ENCODE measurements at places on chromosomes 12 and 14. TPM values are rescaled to one million over a fixed set of nuclear protein-coding genes. Genes with fewer than 3 reads are reported as not detected.
A peak's percentile ranks its signal among the peaks of the same experiment; 100 is the strongest.

DNA sequence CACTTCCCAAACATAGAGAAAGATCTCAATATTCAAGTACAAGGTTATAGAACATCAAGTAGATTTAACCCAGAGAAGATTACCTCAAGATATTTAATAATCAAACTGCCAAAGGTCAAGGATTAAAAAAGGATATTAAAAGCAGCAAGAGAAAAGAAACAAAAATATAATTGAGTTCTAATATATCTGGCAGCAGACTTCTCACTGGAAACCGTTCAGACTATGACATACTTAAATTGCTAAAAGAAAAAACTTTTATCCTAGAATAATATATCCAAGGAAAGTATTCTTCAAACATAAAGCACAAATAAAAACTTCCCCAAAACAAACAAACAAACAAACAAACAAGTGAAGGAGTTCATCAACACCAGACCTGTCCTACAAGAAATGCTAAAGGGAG lies 92.4 kb downstream of the FSCB start:
- DNase-seq, result no peak

- peak; percentile 21 for DNase-seq
Measured at GRCh38 chr12:100075598-100075997, 67.1 kb downstream of the BLTP3B start.

- no peak for DNase-seq
Measured at GRCh38 chr12:115774148-115774895, 503.2 kb downstream of the MED13L start.

RASAL1 gene
- polyA plus RNA-seq, result 0.10 TPM

PRH2 gene
- polyA plus RNA-seq, result 0.14 TPM

GALNT16 gene
- 0.07 TPM for polyA plus RNA-seq

TIMELESS gene
- polyA plus RNA-seq, result 2.6 TPM

GRCh38 chr14:75504411-75504810 lies 17.9 kb upstream of the BATF start:
- DNase-seq, result no peak

DNA sequence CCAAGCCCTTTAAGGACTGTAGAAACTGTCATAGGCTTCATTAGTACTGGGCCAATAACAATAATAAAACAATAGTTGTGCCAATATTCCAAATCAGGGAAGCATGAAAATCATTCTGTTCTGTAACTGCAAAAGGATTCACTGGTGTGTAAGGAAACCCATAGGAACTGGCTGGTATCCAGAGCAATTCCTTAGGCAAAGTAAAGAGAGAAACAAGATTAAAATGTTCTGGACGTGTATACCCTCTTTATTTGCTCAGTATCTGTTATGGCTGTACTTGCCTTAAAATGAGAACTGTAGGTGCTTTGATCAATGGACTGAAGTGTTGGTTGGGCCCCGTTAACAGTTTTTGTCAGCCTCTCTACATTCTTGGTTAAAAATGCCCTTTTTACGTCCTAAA lies 72.4 kb upstream of the STAC3 start:
- no peak for DNase-seq

HSPB8 gene
- polyA plus RNA-seq, result not detected

DNA sequence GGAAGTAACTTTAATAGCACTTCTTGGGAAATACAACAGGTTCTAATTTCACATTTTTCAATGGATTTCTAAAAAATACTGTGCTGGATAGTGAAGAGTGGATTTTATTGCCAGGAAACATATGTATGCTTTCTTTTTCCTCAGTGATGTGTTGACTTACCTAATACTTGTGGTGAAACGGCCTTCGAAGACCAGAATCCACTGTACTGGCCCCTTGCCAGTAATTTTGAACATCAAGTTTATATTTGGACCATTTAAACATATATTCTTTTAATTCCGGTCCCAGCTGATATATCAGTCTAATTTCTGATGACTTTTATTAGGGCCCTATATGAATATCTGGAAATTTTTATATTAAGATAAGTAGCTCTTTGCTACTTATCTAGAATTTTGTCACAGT lies 1.8 kb downstream of the MSRB3 start:
- DNase-seq, result no peak

LRRK2 gene
- 0.42 TPM for polyA plus RNA-seq

DNA sequence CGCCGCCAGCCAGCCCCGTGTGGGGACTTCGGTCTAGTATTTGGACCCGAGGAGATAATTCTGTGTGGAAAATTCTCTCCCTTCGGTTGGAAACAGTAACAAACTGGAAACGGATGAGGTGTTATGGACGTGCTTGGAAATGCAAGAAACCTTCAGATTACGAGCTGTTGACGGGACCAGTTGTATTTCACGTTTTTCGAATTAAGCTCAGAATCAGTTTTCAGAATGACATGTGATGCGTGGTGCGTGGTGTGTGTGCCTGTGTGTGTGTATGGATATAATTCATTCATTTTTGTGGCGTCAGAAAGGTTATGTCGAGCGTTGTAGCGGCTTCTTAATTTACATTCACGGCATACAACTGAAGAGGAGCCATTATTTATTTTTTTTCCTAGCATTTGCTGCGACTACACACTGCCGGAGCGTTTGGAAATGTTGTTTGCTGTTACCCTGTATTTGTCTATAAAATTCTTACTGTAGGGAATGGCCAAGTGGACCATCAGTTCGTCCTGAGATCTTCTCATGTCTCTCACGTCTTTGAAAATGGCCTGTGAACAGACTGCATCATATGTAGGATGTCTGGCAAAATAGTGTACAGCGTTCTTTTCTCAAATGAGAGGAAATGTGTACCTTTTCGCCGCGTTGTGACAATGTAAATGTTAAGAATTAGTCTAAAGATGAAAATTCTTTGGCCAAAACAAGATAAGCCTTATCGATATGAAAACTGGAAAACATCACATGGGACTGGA lies 1.3 kb downstream of the TRAF3 start:
- DNase-seq, result peak; percentile 29

- no peak for DNase-seq
Measured at GRCh38 chr14:55399183-55399582, 12.4 kb downstream of the ATG14 start.

SIX6 gene
- not detected for polyA plus RNA-seq

LHX5 gene
- polyA plus RNA-seq, result 0.17 TPM

B4GALNT1 gene
- polyA plus RNA-seq, result 10.8 TPM

GRCh38 chr12:11624116-11624515 lies 25.4 kb upstream of the ETV6 start:
- DNase-seq, result no peak

DNA sequence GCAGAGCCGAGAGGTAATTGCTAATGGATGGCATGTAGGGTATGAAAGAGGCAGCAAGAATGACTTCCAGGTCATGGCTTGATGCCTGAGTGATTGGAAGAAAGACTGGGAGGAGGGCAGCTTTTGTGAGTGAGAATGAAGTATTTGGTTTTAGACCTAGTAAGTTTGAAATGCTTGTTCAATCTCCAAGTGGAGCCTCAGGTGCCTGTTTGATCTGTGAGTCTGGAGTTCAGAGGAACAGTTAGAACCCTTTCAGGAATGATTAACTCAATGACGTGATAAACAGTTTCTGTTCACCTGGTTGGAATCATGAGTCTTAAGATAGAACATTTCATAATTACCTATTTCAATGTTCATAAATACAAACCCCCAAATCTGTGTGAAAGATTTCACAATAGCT lies 10.4 kb downstream of the KCNJ8 start:
- DNase-seq, result no peak

DNA sequence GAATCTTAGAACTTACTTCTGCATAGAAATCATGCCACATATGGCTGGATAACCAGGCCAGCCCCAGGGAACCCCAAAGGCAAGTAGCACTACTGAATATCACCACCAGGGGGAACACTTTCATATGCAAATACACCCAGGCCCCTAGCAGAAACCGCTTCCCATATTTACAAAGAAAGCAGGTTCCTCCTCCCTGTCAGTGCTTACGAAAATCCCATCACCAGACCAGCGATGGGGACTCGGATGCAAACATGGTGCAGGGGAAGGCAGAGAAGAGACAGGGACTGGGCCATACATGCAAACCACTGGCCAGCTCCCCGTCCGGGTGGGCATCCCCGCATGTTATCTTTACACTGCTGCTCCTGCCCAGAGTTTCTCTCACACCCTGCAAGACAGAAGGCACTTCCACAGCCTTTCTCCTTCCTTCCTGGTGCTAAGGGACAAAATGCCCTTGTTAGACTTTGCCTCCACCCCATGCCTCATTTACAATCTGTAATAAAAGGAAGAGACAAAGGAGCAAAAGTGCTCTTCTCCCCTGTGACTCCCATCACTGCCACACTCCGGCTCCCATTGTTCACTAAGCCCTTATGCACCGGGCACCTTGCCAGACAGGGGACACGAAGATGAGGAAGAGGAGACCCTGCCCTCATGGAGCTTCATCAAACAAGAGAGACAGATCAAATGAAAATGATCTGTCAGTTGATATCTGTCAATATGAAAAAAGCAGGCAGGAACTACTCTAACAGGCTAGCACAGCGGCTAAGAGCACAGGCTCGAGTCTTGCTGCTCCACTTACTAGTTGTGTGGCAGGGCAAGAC lies 62.3 kb downstream of the PTPN21 start:
- peak; percentile 49 for DNase-seq

RIMBP2 gene
- polyA plus RNA-seq, result not detected

DNA sequence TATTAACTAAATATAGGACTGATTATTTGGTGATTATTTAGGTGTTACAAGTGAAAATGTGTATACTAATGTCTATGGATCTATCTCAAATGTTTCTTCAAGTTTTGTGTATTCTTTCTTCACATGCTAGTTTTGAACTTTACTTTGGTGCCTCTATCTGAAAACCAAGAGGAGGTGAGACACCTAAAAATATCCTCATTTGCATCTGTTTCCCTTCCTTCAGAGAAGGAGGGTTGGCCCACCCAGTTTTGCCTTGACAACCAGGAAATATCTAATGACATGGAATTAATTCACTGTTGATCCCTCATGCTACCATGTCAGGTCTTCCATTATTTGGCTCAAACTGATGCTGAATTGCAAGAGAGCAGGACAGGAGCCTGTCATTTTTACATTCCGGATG lies 500.4 kb downstream of the NELL2 start:
- no peak for DNase-seq

DNA sequence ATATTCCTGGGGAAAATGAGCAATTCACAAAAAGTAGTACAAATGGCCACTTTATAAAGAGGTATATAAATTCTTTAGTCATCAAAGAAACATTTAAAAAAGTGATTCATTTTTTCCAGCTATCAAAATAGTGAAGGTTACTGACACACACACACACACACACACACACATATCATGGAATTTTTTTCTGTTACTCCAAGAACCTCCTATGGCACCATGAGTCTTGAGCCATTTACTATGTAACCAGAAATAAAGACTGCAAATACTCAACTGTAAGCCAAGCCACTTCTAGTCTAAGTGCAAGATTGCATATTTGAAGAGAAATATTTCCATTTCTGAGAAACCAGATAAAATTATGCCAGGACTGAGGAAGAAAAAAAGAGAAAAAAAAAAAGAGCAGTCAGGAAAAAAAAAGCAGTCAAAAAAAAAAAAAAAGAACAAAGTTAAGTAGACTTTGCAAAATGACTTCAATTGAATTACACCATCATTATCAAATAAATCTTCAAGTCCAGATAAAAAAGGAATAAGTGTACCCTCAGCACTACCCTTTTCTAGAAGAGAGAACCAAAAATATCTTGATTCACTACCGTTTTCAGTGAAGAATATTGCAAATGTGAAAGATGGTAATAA lies 275.7 kb downstream of the DAD1 start:
- peak; percentile 47 for DNase-seq

GRCh38 chr14:101620821-101621785 lies 59.8 kb downstream of the DIO3 start:
- DNase-seq, result no peak

- DNase-seq, result no peak
Measured at GRCh38 chr14:62133776-62134550, 371.7 kb downstream of the SNAPC1 start.

IL22 gene
- not detected for polyA plus RNA-seq

CFAP54 gene
- polyA plus RNA-seq, result 0.29 TPM

GRCh38 chr14:67411820-67412421 lies at the start of gene PLEK2:
Gene PLEK2, minus strand, starts transcription at chr14:67412165. Its CDS starts 106 bp downstream, at chr14:67412059.
- peak; percentile 92 for DNase-seq

GRCh38 chr14:40345334-40345733 lies 913.1 kb upstream of the FBXO33 start:
- DNase-seq, result no peak

DNA sequence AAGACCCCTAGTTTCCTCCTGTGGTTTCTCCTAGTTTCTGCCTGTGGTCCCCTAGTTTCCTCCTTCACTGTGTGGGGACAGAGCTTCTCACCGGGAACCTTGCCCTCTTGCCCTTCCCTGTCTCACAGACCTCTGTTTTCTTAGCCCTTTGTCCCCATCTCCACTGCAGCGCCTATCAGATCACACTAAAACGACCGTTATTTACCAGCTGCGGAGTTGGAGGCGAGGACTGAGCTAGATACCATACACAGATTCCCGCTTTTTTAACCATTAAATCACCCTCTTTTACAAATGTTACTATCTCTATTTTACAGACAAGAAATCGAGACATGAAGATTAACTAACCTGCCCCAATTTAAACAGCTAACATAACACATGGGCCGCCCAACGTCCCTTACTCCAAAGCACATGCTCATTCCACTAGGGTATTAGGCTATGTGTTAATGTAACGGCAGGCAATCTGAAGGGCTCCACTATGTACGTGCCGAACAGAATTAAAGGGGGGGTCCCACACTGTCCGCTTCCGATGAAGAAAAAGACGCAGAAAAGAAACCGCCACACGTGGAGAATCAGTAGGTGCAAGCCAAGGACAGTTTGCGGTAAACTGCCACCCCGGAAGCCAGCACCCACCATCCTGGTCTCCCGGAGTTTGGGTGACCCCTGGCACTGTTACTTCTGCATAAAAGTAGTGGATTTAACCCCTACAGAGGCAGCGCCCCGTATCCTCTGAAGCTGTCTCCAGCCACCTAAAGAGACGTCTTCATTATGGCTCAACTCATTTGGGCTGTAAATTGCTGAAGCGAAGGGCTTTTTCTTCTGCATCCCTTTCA lies 1.9 kb upstream of the FKBP4 start:
- no peak for DNase-seq

DNA sequence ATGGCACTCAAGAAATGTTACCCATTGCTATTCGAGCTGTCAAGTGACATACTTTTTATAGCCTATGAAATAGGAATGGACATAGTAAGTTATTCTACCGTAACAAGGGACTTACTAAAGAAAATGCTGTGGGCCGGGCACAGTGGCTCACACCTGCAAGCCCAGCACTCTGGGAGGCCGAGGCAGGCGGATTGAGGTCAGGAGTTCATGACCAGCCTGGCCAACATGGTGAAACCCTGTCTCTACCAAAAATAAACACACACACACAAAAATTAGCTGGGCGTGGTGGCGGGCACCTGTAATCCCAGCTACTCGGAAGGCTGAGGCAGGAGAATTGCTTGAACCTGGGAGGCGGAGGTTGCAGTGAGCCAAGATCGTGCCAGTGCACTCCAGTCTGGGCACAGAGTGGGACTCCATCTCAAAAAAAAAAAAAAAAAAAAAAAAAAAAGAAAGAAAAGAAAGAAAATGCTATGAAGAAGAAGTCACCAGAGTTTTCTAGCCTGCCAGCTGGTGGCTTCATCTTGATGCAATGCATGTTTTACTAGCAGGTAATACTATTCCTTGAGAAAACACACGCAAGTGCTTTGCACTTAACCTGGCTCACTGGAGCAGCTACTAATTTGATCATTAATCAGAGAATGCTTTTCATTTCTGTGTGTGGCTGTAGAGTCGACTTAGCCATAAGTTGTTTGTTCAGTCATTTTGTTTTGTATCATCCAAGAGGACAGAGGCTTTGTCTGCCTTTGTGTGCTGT lies 166.7 kb upstream of the MYL2 start:
- no peak for DNase-seq

Measured in mammary epithelial cell (primary cell).